ENCODE measurements at places on chromosomes 3 and 15.

- DNase-seq, result no peak
Observed at GRCh38 chr3:28042707-28043106, 198.7 kb upstream of the CMC1 start.

- DNase-seq, result no peak
Observed at GRCh38 chr3:94596887-94597566, 534.2 kb downstream of the NSUN3 start.

- no peak for DNase-seq
Observed at GRCh38 chr3:23968463-23969184, 23.5 kb downstream of the NR1D2 start.

DNA sequence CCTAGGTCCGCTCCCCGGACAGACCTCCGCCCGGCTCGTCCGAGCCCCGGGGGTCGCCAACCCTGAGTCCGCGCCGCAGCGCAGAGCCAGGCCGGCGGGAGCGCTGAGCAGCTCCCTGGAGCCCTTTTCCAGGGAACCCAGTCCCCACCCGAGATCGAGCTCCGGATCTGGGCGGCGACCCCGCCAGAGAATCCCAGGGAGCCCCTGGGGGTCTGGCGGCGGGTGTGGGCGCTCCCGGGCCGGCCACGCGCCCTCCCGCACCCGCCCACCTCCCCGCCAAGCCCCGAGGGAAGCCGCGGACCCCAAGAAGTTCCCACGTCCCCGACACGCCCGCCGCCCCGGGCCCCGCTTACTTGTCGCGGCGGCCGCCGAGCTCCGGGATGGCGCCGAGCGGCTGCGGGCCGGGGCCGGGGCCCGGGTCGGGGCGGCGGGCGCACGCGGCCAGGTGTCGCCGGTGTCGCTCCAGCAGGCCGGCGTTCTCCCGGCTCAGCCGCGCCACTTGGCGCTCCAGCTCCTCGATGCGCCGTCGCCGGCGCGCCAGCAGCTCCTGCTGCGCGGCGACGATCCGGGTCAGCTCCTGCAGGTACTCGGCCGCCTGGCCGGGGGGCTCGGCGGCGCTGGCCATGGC lies 137.7 kb downstream of the NUP210 start:
- DNase-seq, result no peak

GRCh38 chr15:66241087-66241907 lies 12.3 kb downstream of the MEGF11 start:
- no peak for DNase-seq

GRCh38 chr15:32886459-32886858 lies 168.7 kb downstream of the GREM1 start:
- no peak for DNase-seq

- DNase-seq, result no peak
Observed at GRCh38 chr15:98801234-98801561, 152.9 kb downstream of the IGF1R start.

GRCh38 chr3:153084431-153084830 lies 77.6 kb upstream of the RAP2B start:
- DNase-seq, result no peak

DNA sequence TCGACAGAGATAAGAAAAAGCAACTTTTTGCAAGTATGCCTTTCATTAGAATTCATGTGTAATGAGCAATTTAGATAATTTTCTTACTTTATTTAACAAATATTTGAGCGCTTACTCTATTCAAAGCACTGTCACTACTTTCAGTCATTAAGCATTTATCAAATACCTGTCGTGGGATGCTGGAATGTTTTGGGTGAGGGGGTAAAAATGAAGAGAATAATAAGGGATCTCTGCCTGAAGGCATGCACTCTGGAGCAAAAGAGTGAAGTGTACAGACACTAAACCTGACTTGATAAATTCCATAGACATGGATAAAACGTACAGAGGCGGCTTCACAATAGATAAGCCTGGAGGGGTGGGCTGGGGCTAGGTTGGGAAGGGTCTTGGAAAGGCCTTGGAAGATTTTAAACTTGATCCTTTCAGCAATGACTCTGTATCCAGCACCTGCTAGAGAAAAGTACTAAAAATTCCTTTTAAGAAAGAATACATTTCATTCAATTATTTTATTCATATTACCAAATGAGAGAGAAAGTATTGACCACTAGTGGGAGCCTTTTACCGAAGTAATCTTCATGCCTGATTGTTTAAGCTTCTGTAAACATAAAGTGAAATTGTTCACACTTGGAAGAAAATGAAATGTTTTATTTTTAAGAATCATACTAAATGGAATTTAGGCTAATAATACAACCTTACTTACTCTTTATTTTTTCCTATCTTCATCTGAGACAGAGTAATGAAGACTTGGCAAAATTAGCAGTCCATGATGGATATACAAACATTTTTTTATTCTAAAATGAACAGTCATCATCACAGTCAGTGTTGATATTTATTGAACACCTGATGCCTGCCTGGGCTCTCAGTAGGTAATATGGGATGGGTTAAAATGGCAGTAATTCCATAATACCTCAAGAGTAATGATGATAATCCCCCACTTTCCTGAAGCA lies 113.2 kb downstream of the PPP2R3A start:
- no peak for DNase-seq

GRCh38 chr15:76336254-76337058 lies at the start of gene ISL2:
ISL2 (plus strand) TSS chr15:76336773; CDS start chr15:76336884, 111 bp downstream.
- DNase-seq, result peak; percentile 64

DNA sequence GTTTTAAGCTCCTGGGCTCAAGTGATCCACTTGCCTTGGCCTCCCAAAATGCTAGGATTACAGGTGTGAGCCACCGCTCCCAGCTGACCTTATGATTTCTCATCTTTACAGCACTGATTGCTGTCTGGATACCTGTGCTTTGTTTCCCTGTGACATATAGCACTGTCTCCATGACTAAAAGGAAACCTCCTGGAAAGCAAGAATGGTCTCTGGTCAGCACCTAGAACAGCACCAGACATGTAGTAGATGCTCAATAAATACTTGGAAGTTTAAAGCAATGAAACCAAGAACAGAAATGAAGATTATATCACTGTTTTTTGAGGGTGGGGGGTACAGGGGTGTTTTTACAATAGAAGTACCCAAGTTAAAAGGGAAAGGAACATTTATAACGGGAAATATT lies 156.8 kb upstream of the ADAMTS9 start:
- no peak for DNase-seq

DNA sequence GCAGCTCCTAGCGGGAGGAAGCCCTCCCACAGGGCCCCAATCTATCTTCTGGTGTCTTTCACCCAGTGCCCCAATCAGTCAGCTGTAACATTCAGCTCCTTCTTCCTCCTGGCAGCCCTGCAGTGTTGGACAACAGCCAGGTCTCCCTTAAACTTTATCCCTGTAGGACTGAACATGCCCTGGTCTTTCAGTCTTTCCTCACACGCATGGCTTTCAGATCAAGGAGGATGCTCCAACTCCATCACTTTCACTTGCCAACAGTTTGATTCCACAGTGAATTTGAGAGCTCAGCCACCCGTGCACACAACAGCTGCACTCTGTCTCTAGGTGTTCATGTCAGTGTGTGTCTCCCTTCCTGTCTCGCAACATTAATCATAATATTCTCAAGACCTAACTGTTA lies 28.5 kb upstream of the LRRC34 start:
- DNase-seq, result no peak

DNA sequence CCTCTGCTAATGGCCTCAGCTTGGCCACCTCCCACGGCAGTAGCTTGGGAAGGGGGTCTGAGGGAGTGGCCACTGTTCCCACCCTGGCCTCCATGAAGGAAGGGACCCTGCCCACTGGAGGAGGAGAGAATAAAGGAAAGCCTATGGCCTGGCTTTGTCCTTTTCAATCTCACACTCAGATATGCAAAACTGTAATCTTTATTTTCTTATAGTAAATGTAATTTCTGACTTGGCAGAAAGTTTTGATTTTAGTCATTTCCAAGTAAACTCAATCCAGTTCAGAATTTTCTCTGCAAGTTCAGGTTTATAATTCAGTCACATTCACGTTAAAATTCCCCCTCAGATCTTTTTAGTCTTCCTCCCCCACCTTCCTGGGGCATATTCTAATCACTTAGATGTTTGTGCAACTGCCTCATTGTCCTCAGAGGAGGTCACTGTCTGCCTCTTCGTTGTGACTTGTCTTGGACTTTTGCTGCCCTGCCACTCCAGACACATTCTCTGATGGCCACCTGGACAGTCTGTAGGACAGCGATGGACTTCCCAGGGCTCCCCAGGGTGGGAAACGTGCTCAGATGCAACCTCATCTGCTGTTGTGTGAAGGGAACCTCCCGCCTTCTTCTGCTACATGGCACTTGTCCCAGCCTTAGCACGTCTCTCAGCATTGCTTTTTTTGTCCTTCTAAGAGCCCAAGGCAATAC lies 222.8 kb upstream of the TBL1XR1 start:
- no peak for DNase-seq

DNA sequence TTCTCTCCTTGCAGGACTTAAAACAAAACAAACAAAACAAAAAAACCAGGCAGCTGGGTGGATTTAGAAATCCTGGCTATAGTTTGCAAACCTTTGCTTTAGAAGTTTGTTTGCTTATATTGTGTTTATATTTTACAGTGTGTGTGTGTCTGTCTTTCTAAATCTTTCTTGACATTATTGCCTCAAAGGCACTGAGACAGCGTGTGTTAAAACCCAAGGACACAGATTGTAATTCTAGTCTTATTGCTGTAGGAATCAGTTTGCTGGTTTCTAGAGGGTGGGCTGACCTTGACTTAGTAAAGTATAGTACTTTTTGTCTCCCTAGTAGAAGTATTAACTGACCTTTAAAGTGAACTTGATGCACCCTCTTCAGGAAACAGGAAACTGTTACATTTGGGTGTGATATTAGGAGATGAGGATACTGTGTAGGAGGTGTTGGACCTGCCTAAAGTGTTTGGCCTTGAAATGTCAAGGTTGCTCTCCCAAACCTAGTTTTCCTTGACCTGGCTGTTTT lies 71.0 kb downstream of the TCF12 start:
- no peak for DNase-seq

DNA sequence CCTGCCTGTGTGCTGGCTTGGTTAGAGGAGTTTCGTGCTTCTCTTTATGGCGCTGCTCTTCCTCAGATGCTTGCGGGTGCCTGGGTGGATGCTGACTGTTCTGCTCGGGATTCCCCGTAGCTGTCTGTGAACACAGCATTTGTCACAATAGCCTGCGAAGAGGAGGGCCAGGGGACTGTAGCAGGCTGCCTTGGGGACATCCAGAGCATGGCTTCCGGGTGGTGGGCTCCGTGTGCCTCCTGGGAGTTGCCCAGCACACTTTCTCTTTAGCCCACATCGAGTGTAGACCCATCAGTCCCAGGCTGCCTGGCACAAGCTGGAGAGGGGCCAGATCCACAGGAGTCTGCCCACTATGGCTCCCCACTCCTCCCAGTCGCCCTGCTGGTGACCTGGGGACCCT lies 22.4 kb downstream of the LRRK1 start:
- DNase-seq, result no peak

All from SIG-M5 (cell line).